ENCODE measurements at places on chromosomes 3 and 15.
A peak's percentile ranks its signal among the peaks of the same experiment; 100 is the strongest.

GRCh38 chr15:96334705-96335410, 4.4 kb downstream of the NR2F2 start:
- DNase-seq = no peak

GRCh38 chr3:18436213-18436612, 11.1 kb upstream of the SATB1 start:
- DNase-seq = no peak

GRCh38 chr3:112481302-112481721, 18.0 kb downstream of the BTLA start:
- DNase-seq = no peak

DNA sequence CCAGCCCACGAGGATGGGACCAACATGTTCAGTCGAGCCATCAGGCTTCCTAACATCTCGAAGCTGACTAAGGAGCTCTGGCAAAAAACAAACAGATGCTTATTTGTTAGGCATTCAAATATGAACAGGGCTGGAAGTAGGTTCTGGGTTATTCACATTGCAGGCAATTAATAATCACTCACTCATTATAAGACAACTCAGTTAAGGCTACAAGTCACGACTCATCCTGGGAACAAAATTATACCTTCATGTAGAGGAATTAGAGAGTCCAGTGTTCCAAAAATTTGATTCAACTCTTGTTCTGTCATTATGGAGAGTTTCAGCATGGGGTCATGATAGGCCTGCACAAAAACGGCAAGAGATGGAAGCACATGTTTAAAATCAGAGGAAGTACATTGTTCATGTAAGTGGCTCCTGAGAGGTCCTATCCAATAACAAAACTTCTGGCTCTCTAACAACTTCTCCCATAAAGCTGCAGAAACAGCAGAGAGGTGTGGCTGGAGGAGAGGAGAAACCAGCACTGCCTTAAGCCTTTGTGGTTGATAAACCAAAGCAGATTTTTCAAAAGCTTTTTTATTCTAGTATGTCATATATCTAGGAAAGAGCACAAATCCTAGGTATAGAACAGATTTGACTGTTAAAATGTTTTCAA, 50.6 kb downstream of the ARHGEF3 start:
- DNase-seq = no peak

- DNase-seq = no peak
Measured at GRCh38 chr3:184556582-184557347, 4.8 kb upstream of the EPHB3 start.

GRCh38 chr15:68484696-68485400, 52.9 kb upstream of the ITGA11 start:
- no peak for DNase-seq

DNA sequence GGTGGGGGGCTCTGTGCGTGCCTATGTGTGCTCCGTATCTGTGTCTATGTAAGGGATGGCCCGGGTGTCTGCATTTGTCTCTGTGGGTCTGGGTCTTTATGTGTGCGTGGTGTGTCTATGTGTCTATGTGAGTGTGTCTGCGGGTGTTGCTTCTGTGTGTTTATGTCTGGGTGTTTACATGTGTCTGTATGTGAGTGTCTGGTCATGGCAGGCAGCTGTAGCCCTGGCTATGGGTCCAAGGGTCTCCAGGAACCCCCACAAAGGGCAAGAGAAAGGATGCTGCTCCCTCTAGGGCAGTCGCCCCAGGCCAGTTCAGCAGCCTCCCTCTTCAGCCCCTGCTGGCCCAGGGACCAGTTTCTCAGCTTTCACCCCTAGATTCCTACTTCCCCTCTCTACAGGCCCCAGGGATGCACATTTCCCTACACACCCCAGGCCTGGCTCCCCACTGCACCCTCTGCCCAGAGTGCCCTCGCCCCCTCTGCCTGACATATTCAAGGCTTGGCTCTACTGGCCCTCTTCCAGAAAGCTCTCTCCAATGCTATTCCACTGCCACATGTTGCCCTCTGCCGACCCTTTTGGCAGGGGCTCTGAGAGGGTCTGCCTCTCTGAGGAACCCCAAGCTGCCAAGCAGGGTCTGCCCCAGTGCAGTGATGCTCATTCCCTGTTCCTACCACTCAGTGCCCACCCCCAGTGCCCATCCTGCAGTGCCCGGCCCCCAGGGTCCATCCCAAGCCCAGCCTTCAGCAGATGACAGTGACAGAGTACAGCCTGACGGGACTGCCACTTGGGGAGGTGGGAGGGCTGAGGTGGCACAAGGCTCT, 1.0 kb upstream of the MYL3 start:
- DNase-seq = no peak

GRCh38 chr15:82146990-82147461, 101.2 kb upstream of the MEX3B start:
- no peak for DNase-seq

GRCh38 chr3:193796089-193796488, 203.1 kb downstream of the OPA1 start:
- no peak for DNase-seq

- no peak for DNase-seq
Measured at GRCh38 chr15:99702895-99703602, 30.2 kb downstream of the LYSMD4 start.

- no peak for DNase-seq
Measured at GRCh38 chr3:15453501-15453900, 26.1 kb downstream of the EAF1 start.

GRCh38 chr3:4950948-4951347, 28.3 kb upstream of the BHLHE40 start:
- DNase-seq = no peak

- no peak for DNase-seq
Measured at GRCh38 chr3:45029661-45030060, 3.6 kb downstream of the CLEC3B start.

DNA sequence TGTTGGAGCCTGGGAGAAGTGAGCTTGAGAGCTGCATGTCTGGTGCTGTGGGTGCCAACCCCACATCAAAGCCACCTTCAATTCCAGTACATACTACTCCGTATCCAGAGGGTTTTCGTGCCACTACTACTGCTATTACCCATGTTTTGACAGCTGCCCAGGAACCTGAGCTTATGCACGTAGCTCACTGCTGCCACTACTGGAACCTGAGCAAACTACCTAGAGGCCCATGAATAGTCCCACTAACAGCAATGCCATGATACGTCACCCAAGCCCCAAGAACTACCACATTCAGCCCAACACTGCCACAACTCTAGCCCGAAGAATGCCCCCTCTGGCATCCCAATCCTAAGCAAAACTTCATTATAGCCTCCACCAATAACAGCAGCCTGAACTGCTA, 215.2 kb upstream of the BCHE start:
- DNase-seq = no peak

GRCh38 chr3:159848348-159849118, 140.1 kb upstream of the IL12A start:
- DNase-seq = no peak

DNA sequence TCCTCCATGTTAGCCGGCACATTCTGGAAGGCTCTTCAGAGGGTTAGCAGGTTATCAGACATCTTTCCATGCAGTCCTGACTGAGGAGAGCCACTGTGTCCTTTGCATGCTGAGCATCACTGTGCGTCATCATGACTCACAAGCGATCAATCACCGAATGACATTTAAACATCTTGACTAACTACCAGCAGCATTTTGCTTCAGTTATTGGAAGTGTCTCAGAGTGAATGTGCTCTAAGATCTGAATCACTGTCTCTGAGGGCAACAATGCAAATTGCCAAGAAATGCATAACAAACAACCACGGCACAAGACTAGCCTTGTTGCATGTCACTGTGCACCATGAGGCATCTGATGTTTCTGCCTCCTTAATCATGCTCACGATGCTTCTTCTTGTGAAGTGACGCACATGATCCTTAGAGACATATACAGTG, 18.3 kb upstream of the ATP8B4 start:
- no peak for DNase-seq

DNA sequence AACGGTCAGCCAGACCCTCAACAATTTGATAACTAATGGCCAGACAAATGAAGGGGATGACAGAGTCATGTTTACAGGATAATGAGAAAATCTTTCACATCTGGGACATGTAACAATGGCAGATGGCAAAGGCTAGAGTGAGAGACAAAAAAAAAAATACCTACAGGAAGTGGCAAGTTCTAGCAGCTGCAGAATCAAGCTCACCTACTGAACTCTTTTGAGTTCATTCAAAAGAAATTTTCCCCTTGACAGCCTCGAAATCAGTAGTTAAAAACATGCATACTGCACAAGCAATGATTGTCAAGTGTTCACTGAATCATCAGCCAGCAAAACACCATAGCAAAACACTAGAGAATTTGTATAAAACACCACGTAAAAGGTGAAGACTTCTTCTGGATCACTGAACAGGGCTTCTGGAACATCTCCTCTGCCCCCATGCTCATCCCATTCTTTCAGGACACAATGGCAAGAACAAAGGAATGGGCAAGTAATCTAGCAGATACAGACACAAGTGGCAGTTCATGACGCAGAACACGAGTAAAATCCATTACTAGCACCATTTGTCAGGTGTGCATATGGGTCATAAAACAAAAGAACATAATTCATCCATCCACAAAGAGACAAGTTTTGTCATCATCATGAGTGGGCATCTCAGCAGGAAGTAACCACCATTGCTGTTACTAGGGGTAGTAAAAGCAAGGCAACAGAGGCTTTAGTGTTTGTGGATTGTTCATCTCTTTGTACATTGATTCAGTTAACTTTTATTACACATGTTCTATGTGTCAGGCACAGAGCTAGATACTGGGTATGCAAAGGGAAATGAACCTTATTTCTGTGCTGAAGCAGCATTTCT, 13.8 kb upstream of the KCNMB2 start:
- no peak for DNase-seq

- no peak for DNase-seq
Measured at GRCh38 chr3:30233913-30234646, 372.3 kb upstream of the TGFBR2 start.

- DNase-seq = no peak
Measured at GRCh38 chr3:179681492-179682263, 28.8 kb downstream of the USP13 start.

- DNase-seq = peak; percentile 89
Measured at GRCh38 chr3:194310060-194310835, 40.9 kb downstream of the CPN2 start.

DNA sequence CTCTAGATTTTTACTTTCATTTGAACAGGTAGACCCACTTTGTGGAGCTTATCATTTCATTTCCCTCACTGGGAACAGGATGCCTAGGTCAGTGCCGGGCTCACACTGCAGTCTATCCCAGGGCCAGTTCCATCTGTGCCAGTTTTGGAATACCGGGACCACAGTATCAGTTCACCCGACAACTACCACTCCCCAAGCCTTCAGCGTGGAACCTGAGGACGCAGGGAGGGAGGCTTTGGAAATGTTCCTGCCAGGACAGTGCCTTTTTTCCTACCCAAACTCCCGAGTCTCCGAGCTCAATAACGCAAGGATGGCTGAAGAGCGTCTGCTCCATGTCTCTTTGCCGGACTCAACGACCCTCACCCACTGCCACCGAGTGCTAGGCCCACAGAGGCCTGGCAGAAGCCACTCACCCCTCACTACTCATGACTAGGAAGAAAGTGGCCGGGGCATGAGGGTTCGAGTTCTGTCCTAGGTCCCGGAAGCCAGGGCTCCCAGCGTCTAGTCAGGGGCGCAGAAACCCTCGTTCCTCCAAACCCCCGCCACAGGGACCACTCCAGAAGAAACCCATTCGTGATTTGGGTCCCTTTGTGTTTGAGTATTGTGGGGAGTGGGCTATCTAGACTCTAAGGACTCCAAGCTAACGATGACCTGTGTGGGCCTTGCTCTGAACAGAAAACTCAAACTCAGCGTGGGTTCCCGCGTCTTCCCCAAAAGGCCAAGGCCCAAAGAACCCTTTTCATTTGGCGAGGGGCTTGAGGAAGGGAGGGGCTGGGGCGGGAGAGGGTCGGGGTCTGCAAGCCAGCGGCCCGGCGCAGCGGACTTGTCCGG, 11.4 kb downstream of the ZIC1 start:
- no peak for DNase-seq

- no peak for DNase-seq
Measured at GRCh38 chr3:105274958-105275357, 91.8 kb upstream of the ALCAM start.

DNA sequence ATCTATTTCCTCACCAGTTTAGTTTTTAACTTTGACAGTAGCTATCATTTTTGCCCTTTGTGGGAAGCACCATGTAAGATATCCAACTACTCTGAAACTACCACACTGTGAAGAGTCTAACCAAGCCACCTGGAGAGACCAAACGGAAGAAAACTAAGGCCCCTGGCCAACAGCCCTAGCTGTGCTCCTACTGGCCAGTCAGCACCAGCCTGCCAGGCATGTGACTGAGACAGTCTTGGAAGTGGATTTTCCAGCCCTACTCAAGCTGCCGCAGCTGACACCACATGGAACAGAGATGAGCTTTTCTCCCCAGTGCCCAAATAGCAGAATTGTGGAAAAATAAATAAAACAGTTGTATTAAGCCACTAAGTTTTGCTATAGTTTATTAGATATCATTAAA, 2.9 kb upstream of the TBC1D5 start:
- DNase-seq = no peak

- DNase-seq = no peak
Measured at GRCh38 chr3:114455432-114455831, 161.6 kb downstream of the TIGIT start.

GRCh38 chr3:39962581-39962980, 153.2 kb downstream of the MYRIP start:
- DNase-seq = no peak

GRCh38 chr15:49977306-49977705, 141.7 kb downstream of the ATP8B4 start:
- no peak for DNase-seq

DNA sequence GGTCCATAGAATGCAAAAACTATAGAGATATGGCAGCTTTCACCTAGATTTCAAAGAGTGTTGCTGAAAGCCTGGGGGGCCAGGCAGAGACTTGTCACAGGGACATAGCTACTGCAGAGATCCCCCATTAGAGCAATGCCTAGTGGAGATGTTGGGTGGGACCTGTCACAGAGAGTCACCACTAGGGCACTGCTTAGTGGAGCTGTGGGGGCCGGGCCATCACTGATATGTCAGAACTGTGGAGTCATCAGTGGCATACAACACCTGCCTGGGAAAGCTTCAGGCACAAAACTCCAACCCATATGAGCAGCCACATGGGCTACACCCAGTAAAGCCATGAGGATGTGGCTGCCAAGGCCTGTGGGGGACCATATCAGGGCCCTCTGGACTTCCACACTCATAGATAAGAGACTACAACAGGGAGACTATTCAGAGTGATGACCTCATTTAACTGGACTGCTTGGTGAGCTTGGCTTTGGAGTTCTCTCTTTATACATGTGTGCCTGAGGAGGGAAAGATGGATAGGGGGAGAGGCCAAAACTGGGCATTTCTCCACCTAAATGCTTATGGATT, 176.3 kb downstream of the ZNF621 start:
- no peak for DNase-seq

- DNase-seq = no peak
Measured at GRCh38 chr3:62113092-62113491, 260.3 kb downstream of the FEZF2 start.

GRCh38 chr15:26634319-26634718, 138.5 kb downstream of the GABRB3 start:
- DNase-seq = no peak

DNA sequence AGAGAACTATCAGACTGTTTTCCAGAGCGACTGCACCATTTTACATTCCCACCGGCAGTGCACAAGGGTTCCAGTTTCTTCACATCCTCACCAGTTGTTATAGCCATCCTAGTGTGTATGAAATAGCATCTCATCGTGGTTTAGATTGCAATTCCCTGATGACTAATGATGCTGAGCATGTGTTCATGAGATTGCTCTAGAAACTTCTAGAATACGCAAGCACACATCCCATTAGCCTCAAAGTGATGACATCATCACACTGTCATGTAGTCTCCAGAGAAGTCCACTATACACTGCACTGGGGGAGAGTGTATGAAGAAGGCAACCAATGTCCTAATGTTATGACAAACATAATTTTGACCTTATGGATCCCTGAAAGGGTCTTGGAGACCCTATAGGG, 30.1 kb downstream of the FBLN2 start:
- DNase-seq = no peak

Measured in NCI-H446 treated with DMSO at 0.1 percent for 48 hours (cell line).